ENCODE measurements at places on chromosomes 16 and 17. TPM values are rescaled to one million over a fixed set of nuclear protein-coding genes. Genes with fewer than 3 reads are reported as not detected.

The CHST4 gene
- not detected for total RNA-seq

The PIEZO1 gene
- total RNA-seq = 330 TPM

The ARHGAP23 gene
- 134 TPM for total RNA-seq

The GJD3 gene
- total RNA-seq = 5.2 TPM

The TBC1D3 gene
- total RNA-seq = not detected

The THAP11 gene
- 43.0 TPM for total RNA-seq

The KRTAP4-1 gene
- not detected for total RNA-seq

The NUPR1 gene
- total RNA-seq = 9.0 TPM

The TNS4 gene
- total RNA-seq = under 0.01 TPM

Data from mesangial cell (primary cell).